Stimulated activated CD8-positive, alpha-beta memory T cell treated with anti-CD3 and anti-CD28 coated beads, Interleukin-7, amount 100 ng/mL, for 4 hours (primary cell): ENCODE measurements at places on chromosomes 1 and 21.

GRCh38 chr1:15100121-15100879 is 53.2 kb upstream of the TMEM51 start:
- DNase-seq = peak; percentile 5

GRCh38 chr1:60825593-60825992 is 256.8 kb upstream of the NFIA start:
- DNase-seq = no peak

- DNase-seq = no peak
Observed at GRCh38 chr1:236010443-236010842, 54.4 kb downstream of the NID1 start.

DNA sequence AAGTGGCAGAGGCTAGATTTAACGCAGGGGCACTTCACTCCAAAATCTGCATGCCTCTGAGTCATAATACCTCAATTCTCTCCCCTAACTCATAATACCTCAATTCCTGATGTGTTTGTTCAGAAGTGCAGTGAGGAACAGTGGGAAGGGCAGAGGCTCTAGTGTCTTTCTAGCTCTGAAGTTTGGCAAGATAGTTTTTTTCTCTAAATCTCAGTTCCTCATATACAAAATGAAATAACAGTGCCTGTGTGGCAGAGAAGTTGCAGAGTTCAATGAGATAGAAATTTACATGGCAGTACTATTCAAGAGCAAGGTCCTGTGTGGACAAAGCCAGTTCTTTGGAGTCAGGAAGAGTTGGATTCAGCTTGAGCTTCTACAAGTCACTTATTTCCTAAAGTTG is 9.8 kb downstream of the JUN start:
- no peak for DNase-seq

DNA sequence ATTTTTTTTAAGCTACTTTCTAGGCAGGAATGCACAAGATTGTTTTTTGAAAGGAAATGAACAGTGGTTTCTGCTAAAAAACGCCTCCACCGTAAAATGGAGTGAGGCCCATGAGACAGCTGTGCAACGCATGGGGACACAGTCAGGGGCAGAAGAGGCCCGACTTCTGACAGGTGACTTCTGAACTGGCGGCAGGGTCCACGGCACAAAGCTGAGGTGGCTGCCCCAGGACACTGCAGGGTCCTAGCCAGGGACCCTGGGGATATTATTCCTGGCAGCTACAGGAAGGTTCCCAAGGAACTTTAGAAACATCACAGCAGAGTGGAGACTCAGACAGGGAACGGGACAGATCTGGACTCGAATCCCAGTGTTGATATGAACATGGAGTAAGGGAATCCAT is 75.1 kb downstream of the SIM2 start:
- no peak for DNase-seq

DNA sequence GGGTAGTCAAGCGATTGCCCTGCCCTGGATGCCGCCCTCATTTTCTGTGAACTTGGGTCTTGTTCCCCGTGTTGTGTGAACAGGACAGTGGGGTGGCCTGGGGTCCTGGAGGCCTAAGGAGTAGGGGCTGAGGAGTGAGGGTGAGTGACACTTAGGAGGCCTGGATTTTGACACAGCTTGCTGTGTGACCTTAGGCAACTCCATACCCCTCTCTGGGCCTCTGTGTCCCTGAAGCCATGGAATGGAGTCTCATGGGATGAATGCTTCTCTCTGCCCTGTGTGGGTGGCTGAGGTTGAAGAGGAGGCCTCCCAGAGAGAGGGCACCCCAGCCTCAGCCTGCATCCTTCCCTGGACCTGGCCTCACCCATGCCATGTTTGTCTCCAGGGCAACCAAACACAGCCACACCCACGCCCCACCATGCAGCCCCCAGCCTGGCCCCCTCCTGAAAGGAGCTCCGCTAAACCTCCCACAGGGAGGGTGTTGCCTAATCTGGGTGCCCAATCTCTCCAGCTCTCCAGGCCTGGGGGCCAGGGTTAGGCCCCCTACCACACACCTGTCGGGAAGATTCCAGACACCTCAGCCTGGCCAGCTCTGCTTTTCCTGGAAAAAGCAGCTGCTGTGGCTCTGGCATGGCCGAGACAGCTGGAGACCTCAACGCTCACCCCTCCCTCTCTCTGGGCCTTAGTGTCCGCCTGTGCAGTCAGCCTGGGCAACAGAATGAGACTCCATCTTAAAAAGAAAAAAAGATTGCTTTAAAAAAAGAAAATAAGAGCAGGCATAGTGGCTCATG is 9.9 kb downstream of the MYOM3 start:
- DNase-seq = no peak

DNA sequence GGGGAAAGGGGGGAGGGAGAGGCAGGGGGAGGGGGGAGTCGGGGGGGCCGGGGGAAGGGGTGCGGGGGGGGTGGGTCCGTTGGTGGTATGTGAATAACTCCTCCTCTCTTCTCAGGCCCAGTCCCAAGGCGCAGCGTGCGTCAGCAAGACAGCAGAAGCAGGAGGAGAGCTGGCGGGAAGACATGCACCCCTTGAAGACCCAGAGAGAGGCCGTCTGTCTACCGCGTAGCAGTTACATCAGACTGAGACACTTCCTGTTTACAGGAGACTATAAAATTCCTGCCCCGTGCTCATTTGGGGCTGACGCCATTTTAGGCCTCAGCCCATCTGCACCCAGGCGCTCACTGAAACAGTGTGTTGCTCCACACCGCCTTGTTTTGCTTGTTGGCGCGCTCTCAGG is 55.3 kb downstream of the SETD4 start:
- DNase-seq = no peak

- DNase-seq = no peak
Observed at GRCh38 chr1:59455206-59455605, 158.3 kb downstream of the FGGY start.

GRCh38 chr1:41582351-41582750 is 97.9 kb upstream of the EDN2 start:
- no peak for DNase-seq

GRCh38 chr1:58816747-58817221 is 32.9 kb upstream of the JUN start:
- DNase-seq = no peak

- DNase-seq = no peak
Observed at GRCh38 chr1:43238991-43239469, 30.8 kb upstream of the TMEM125 start.
